NCI-H1417 (cell line): ENCODE measurements at places on chromosomes 7 and 10.

- DNase-seq: no peak
Observed at GRCh38 chr10:127826154-127826725, 66.5 kb downstream of the CLRN3 start.

GRCh38 chr7:140714331-140715040 is 18.0 kb downstream of the NDUFB2 start:
- no peak for DNase-seq

DNA sequence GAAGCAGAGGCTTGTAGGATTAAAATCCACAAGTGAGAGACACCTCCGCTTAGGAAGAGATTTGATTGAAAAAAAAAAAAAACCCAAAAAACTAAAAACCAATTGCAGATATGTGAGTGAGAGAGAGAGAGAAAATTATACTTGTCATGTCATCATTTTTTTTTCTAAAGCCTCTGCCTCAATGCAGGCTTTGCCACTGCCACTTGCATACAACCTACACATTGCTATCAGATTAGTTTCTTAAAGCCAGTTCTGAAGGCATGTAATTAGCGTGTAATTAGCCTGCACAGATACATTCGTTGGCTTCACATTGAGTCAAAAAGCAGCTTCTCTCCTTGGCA is 86.1 kb upstream of the MTPN start:
- peak; percentile 71 for DNase-seq

- DNase-seq: no peak
Observed at GRCh38 chr10:123792248-123792978, 99.2 kb downstream of the CPXM2 start.

GRCh38 chr7:70676243-70676642 is 455.7 kb upstream of the GALNT17 start:
- no peak for DNase-seq

- DNase-seq: peak; percentile 35
Observed at GRCh38 chr7:43111630-43112458, 603 bp upstream of the HECW1 start.

- no peak for DNase-seq
Observed at GRCh38 chr7:108468246-108468645, 12.0 kb upstream of the NRCAM start.

DNA sequence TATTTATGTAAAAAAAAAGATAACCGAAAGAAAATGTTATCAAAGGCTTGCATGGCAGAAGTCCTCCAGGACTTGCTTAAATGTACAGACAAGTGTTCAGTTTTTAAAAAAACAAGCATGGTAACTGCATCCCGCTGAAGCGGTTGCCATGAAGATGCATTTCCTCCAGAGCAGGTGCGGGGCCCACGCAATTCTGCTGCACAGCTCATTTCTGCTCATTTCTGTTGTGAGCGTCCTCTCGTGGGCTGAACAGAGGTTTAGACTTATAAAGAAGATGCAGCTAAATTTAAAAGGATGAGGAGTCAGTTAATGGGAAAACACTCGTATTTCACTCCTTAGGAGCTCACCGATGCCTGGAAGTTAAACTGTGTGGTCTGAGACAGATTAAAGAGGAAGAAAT is 247.6 kb downstream of the DNAJB6 start:
- DNase-seq: no peak

DNA sequence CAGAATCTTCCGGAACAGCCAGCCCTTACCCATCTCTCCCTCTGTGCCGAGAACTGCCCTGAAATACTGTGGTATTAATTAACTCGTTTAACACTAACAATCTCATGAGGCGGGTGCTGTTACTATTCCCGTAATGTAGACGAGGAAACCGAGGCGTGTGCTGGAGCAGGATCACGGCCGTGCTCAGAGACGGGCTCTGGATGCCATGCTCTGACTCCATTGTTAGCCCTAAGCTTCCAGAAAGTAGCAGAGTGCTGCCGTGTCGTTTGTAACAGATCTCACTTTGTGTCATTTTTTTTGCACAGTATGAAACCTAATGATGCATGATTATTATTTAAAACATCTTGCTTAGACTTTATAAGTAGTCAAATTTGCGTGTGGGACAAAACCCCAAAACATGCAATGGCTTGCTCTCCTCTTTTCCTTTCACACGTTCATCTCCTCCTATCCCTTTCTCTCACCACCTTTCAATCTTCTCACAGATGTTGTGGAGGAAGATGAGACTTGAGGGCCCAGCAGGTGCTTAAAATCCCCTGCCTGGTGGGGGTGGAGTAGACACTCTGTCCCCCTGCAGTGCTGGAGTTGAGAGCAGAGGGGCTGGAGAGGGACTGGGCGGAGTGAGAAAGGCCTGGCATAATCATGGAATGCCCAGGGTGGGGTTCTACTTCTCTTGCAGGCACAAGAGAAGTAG is 482 bp upstream of the ACTR3C start:
- DNase-seq: no peak

DNA sequence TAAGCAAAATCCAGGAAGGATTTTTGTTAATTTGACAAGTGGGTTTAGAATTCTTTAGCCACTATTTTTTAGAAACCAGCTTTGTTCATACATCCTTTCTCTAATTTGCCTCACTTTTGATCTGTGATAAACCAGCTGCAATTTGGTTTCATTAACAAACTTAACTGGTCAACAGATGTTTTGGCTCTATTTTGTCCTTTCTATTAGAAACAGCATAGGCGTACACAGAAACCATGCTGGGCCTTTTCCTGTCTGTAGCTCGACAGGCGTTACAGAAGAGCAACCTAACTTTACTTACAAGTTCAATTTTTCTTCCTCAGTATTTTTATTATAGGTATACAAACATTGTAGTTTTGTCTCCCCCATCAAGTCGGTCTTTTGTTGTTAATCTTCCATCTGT is 28.2 kb downstream of the KAT6B start:
- no peak for DNase-seq

GRCh38 chr10:69684020-69684980 is 54.3 kb downstream of the FAM241B start:
- DNase-seq: no peak

- no peak for DNase-seq
Observed at GRCh38 chr7:22223807-22224206, 133.1 kb downstream of the RAPGEF5 start.

GRCh38 chr10:110009736-110010475 is 2.1 kb downstream of the ADD3 start:
- no peak for DNase-seq

GRCh38 chr10:94430701-94431100 is 28.4 kb downstream of the TBC1D12 start:
- no peak for DNase-seq

DNA sequence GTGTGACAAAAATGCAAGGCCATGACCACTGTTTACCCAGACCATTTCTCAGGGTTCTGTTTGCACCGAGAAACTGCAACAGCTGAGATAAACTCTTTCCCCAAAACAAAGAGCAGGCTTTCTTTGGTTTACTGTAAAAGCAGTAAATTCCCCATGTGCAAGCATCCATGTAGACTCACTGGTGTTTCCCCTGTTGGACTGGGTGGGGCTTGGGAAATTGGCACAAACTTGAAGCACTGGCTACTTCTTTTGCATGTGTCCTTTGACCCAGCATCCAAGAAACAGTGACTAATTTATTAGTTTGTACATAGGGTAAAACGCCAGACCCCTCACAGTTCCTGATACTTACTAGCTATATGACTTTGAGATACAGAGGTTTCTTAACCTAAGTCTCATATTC is 12.3 kb downstream of the IQUB start:
- no peak for DNase-seq

- no peak for DNase-seq
Observed at GRCh38 chr10:64090865-64091264, 569.7 kb downstream of the REEP3 start.

DNA sequence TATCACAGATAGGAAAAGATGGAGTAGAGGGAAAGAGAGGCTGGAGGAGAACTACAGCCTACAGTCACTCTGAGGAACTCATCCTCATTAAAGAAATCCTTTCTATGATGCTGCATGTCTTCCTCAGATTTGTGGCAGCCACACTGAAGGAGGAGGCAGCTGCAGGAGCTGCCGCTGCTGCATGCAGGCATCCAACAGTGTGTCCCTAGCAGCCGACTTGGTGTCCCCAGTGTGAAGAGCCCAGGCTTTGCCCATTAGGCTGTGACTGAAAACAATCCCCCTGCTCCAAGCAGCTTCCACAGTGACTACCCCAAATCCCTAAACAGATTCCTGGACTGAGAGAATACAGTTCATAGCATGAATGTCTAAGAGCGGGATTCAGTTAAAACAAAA is 23.1 kb downstream of the SKIDA1 start:
- no peak for DNase-seq

- DNase-seq: no peak
Observed at GRCh38 chr10:102493771-102494170, 8.7 kb downstream of the ACTR1A start.

- DNase-seq: no peak
Observed at GRCh38 chr10:126663880-126664279, 6.6 kb downstream of the C10orf90 start.

DNA sequence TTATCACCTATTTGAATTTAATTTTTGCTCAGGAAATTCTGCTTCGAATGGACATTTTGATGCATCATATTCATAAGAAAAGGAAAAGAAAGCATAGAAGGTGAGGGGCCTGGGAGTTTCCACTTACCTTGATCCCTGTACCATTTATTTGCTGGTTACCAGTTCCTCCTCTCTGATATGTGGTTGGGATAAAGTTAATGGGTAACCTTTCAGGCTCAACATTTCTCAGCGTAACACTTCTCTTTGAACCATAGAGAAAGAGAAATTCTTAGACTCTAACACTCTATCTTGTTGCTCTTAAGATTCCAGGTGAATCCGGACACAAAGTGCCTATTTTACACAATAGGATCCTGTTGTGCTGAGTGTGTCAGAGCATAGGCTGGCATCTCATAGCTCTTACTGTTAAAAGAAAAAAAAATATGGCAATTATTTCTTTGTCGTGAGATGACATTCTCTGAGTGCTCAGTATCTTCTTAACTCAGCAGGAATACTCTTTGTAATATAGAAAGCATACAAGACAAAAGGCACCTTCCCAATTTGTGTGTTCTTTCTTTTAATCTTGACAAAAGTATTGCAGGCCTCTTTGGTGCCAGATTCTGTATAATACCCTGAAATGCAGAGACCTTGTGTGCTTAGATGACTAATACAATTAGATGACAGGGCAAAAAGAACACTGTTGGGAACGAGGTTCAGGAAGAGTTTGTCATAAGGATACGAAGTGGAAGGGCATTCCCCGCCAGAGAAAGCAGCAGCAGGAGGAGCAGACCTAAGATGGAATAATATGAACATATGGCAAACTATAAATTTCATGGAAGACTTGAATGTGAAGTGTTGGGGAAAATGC is 689.6 kb downstream of the NRG3 start:
- DNase-seq: no peak

- DNase-seq: no peak
Observed at GRCh38 chr10:50421026-50421719, 169.9 kb upstream of the ASAH2 start.

DNA sequence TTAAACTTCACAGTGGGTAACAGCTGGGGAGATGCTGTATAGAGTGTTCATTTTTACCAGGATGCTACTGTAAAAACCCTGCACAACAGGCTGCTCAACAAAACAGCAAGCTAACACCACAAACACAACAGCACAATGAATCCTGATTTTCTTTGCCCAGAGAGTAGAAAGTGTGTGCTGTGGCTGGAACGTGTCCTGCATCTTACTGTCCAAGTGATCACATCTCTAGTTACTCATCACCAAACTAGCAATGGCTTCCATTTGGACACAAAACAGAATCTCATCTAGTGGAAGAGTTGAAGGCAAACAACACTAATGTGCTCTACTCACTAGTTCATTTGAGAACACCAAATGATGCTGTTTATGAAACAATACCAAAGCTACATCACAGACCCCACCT is 121.2 kb downstream of the SLC25A13 start:
- no peak for DNase-seq

DNA sequence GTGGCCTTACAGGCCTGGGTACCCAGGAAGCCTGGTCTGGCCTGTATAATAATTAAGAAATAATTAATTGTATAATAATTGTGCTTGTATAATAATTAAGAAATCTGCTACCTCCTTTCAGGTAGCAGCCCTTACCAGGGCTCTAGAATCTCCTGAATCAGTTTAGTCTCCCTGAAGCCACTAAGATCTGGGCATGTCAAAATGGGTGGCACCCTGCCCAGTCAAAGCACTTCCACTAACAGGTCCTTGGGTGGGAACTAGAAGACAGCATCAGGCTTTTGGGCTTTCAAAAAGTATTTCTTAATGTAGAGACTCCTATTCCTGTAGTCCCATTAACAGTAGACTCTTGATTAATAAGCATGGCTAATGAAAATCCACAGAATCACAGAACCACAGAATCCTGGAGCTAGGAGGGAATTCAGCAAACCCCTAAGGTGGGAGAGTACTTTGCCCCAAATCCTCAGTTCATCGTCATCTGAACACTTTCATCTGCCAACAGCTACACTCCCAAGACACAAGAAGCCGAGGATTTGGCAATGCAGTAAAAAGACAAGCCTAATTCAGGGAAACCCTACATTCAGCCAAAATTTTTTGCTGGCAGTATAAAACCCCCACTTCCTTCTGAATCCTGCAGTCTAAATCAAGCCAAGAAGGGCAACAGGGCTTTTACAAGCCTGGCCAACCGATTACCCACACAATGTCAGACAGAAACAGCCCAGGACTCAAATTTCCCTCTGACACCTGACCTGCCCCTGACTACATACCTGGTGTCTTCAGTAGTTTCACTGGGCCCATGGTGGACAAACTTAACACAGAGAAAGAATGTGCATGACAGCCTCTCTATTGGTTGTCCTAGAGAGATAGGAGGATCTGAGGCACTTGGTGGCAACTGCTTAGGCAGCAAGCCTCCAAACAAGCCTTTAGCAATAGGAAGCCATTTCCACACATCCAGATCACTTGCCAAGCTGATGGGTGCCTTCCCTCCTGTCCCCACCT is 5.9 kb upstream of the IL6 start:
- DNase-seq: no peak

DNA sequence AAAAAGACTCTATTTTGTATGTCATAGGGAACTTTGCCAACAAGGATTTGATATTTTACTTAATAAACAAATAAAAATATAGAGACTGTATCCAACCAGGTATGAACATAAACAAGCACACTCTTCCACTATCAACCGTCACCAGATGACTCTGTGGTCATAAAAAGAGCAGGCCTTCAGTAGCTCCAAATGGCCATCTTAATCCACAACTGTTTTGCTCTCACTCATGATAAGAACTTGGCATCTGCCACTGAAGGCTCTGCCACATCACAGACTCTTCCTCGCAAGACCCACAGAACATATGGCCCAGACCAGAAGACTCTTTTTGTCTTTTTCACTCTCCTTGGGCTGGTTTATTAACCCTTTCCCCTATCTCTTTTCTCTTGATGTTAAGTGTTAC is 98.7 kb upstream of the POM121L12 start:
- DNase-seq: no peak

- peak; percentile 72 for DNase-seq
Observed at GRCh38 chr7:150937848-150938561, 40.1 kb downstream of the KCNH2 start.

- no peak for DNase-seq
Observed at GRCh38 chr7:110877016-110877415, 213.9 kb upstream of the LRRN3 start.

GRCh38 chr7:36456138-36456537 is 66.5 kb downstream of the ANLN start:
- DNase-seq: no peak

GRCh38 chr10:124731551-124731950 is 12.6 kb downstream of the FAM53B start:
- DNase-seq: no peak

GRCh38 chr10:67770537-67770936 is 67.5 kb downstream of the DNAJC12 start:
- no peak for DNase-seq
